ENCODE measurements at places on chromosomes 2 and 18. TPM values are rescaled to one million over a fixed set of nuclear protein-coding genes. Genes with fewer than 3 reads are reported as not detected.

The SFT2D3 gene
- total RNA-seq = 5.4 TPM

The SP100 gene
- total RNA-seq = 28.6 TPM

The ZBTB7C gene
- 0.33 TPM for total RNA-seq

The C2orf72 gene
- 7.6 TPM for total RNA-seq

Data from A549 treated with GW870086 at 1 μM for 4 hours (cell line).